ENCODE measurements at places on chromosomes 4 and X.

DNA sequence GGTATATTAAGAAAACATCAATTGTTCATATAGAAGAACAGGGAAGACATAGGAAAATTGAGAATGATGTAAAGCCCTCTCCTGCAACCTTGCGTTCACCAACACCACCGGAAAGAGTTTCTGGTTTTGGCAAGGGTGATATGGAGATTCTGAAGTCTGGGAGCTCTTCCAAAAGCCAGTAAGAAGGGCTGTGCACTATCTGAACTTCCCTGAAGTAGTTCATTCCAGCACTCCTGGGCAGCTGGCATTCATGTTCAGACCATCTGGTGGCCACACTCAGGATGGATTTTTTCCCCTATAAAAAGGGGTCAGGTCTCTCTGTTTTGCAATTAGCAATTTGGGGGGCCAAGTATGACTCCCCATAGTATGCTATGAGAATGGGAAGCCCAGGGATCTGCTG is 15.4 kb upstream of the TLR2 start:
- DNase-seq = no peak

DNA sequence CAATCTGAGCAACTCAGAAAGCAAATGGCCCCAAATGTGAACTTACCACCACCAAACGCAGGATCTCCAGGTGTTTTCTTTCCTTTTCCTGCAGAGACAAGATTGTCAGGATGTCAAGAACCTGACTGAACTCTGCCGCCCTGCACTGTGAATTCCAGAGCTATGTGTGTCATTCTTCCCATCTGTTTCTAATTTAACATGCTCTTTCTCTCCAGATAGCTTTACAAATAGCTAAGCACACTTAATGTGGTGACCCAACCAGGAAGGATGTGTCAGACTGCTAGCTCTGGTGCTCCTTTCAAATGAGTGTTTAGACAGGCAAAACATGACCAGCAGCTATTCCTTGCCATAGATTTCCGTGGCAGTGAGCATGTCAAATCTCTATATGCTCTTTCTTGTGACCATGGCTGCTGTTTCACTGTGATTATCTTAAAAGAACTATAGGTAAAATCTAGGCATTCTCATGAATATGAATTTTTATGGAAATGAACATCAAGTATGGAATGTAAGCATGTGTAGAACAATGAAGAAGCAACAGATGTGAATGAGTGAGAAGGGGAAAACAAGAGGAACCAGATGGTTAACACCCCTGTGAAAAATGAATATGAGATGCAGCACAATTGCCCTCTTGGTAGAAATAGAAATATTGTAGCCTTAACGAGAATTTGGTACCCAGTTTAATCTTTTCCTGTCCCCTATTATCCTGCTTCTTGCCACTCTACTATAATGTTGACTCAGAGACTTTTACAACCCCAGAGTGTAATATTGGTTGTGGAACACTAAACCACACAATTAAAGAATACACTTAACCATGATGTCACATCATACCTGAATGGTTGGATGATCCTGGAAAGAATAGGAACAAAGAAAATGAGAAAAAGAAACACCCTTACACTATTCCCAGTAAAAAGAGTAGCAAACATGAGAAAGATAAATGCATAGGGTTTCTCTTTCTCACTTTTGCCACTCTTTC is 247.8 kb upstream of the DKK2 start:
- DNase-seq = peak; percentile 98

GRCh38 chr4:17376205-17376604 is 135.7 kb downstream of the QDPR start:
- DNase-seq = peak; percentile 23

DNA sequence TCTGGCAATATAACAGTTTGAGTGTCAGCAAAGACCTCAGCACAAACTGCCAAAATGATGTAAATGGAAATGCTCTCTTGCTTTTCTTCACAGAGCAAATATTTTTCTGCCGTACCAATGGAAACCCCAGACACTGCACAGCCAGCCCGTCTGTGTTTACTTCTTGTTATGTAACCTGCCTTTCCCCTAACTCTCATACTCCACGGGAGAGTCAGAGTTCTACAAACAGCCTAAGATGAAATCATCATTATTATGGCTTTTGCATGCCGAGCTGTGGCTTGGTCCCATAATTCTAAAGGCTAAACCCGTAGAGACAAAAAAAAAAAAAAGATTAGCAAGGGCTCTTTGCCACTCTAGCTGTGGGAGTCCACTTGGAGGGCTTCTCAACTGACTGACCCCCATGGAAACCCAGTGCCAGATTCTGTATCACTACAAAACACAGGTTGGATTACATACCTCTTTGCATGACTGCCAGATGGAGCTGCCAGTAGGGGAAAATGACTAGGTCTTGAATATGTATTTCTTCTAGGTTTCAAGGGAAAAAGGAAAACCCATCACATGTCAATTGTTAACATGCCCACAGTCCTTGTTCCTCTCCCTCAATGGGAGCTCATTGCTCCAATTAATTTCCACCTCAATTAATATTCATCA is 197.2 kb upstream of the CNKSR2 start:
- no peak for DNase-seq

- DNase-seq = peak; percentile 55
Observed at GRCh38 chrX:11787564-11787963, 29.5 kb downstream of the MSL3 start.

DNA sequence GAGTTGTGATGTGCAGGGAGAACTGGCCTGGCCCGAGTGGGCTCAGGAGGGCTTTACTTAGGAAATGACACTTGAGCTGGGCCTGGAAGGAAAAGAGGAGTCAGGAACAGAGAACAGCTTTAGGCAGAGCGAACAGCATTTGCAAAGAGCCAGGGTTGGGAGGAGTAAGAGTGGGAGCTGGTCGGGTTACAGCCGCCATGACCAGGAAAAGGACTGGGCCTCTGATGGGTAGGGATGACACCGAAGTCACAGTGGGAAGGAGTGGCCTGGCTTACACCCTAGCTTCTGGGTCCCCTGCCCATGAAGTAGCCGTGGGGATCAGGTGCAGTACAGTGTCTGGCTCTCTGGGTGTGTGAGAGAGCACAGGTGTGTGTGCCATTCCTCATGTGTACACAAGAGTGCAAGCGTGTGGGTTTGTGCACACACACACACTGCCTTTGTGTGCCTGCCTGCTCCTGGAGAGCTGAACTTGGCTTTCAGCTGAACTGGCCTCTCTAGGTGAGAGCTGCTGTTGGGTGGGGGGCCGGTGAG is 31.6 kb downstream of the TRMT44 start:
- DNase-seq = no peak

DNA sequence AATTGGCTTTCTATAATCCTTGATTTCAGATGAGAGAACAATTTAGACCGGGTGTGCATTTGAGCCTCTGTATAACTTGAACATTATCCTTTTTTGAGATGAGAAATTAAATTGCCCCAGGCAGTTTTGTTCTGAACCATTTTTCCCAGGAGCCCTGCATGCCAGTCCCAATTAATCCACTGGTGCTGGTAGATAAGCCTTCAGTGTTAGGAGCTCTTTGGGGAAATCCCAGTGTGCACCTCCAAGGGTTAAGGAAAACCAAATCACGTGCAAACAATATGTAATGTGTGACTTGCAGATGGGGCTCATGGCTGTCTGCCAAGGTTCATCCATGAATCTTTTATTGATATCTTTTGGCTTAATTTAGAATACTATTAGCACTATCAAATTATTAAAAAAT is 43.2 kb downstream of the KIT start:
- DNase-seq = no peak

GRCh38 chr4:1871471-1872021 is 353 bp downstream of the NSD2 start:
- peak; percentile 14 for DNase-seq

- DNase-seq = no peak
Observed at GRCh38 chr4:68465058-68465457, 17.8 kb downstream of the TMPRSS11E start.

- no peak for DNase-seq
Observed at GRCh38 chrX:130497531-130497930, 95.7 kb downstream of the RBMX2 start.

DNA sequence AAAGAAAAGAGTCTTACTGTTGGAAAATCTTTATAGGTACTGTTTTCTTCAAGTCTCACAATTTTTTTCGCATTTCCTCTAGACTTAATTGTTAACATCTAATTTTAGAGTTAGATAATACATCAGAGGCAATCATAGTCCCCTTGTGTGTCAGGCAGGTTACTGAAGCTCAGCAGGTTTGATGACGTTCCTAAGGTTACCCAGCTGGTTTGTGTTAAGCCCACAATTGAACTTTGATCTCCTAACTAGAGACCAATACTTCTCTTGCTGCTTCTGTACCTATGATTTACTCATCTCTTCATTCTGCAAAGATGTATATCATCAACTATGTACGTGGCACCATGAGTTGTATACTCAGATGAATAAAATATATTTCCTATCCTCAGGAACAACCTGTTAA is 131.6 kb upstream of the STIM2 start:
- no peak for DNase-seq

DNA sequence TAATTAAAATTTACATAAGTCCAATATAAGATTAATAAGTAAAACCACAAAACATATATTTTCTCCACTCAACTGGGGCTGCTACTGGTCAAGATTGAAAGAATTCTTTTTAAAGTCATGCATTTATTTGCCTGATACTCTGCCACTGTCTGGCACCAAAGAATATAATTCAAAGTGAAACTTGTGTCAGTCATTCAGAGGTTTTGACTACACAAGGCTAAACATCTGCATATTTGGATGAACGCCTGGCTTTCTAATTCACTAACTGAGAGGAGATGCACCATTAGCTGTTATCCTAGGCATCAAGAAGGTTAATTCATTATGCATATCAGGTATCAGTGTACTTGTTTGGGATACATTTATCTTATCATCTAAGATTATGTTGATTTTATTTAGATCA is 598.5 kb downstream of the CENPC start:
- DNase-seq = no peak

- no peak for DNase-seq
Observed at GRCh38 chrX:24567169-24567568, 80.0 kb downstream of the PCYT1B start.

- DNase-seq = no peak
Observed at GRCh38 chr4:184103527-184104264, 114.0 kb downstream of the ENPP6 start.

DNA sequence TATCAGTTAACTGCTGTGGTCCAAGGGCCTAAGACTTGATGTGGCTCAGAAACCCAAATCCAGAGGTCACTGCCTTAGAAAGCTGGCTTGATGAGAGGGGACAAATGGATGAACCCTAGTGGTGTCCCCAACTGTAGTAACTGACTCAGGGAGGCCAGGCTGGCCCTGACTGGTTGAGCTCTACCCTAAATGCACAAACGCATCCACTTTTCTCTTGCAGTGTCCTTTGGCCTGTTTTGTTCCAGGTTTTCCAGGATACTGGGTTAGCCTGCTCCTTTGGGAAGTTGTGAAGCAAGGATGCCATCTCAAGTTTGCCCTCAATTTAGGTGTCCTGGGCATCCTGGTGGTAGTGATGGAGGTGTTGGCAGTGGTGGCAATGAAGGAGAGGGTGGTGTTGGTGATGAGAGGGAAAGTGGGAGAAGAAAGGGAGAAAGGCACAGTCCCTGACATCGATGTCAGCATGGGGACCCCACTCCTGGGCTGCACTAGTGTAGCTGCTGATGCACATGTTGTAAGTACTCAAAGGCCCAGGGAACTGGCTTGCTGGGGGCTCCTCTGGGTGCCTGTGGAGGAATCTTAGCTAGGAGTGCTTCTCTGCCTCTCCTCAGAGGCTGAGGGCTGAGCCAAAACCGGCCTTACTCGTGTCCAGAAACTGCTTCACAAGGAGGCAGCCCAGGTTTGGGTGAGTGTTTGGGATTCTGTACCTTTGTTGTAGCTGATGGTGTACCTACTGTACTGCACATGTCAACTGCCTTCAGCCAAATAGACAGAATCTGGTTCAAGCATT is 2.9 kb upstream of the HAND2 start:
- DNase-seq = no peak

DNA sequence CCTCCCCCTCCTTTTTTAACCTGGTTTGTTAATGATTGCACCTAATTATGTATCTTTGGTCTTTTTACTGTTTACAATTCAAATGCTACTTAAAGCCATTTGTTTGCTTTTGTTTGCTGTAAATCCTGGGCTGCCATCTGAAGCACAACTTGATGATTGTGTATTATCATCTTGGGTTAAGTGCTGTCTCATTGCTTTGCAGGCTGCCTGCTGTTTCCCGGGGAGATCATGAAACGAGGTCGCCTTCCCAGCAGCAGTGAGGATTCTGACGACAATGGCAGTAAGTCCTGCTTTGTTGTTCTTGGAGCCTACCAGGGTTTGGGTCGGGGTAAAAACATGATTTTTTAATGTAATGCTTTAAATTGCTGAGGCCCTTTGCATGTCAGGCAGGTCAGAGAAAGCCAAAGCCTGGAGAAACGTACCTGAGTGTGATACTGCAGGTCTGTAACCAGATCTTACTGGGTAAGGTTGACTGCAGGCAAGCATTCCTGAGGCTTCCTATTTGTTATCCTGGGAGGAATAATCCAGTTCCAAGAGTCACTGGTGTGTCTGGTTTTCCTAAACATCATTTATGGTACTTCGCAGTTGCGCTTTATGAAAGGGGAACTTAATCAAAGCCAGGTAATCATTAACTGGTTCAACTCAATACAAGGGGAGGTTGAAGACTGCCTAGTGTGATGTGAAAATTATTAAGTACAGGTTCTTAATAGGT is 22.2 kb downstream of the JADE1 start:
- no peak for DNase-seq

- DNase-seq = peak; percentile 33
Observed at GRCh38 chrX:41596596-41596995, 92.2 kb upstream of the GPR34 start.

DNA sequence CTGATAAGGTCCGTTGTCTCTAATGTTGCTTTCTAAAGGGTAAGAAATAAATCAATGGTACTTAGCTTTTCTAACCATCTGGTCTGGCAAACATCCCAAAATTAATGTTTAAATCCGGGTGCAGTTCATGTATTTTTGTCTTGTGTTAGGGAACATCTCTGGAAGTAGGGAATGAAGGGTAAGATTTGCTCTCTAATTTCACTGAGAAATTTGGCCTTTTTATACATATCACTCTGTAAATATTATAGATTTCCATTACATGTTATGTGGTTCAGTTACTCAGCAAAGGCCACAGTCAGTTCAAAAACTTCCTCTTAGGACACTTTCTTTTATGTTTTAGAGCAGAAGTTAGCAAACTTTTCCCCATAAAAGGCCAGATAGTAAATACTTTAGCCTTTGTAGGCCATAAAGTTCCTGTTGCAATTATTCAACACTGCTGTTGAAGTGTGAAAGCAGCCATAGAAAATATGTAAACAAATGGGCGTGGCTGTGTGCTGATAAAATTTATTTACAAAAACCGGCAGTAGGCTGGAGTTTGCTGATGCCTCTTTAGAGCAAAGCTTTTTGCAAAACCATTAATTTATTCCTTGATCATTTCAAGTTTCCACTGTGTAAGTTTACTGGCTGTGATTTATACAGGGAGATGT is 218.1 kb downstream of the ANTXR2 start:
- DNase-seq = peak; percentile 29

- no peak for DNase-seq
Observed at GRCh38 chrX:1072637-1073377, 139.6 kb downstream of the CRLF2 start.

DNA sequence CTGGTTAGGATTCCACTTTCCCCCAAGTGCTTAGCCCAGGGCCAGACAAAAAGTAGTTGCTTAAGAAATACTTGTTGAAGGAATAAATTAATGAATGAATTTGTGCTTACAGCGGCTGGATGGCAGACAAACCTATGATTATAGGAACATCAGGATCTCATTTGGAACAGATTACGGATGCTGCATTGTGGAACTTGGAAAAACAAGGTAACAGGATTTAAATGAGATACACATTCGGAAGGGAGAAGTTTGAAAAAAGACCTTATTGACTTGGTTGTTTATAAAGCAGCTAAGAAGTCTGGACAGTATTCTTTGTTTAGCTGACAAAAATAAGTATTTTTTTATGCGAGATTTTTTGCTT is 572 bp downstream of the EXOSC9 start:
- no peak for DNase-seq

Data from fibroblast of skin of abdomen (primary cell).